Left lung (tissue), 14 donors: ENCODE measurements at places on chromosomes 1 and 21. TPM values are rescaled to one million over a fixed set of nuclear protein-coding genes. Genes with fewer than 3 reads are reported as not detected.
A peak's percentile ranks its signal among the peaks of the same experiment; 100 is the strongest.

The ACTA1 gene
- total RNA-seq: 0.52 TPM

DNA sequence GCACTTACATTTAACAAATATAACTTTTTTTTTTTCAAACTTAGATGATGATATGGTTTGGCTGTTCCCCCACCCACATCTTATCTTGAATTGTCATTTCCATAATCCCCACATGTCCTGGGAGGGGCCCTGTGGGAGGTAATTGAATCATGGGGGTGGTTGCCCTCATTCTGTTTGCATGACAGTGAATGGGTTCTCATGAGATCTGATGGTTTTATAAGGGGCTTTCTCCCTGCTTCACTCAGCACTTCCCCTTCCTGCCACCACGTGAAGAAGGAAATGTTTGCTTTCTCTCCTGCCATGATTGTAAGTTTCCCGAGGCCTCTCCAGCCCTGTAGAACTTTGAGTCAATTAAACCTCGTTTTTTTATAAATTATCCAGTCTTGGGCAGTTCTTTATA is 432.6 kb downstream of the AMY1C start:
- DNase-seq: no peak

The KRTAP10-11 gene
- total RNA-seq: not detected

The MTMR11 gene
- 18.0 TPM for total RNA-seq

The COL6A1 gene
- 272 TPM for total RNA-seq

DNA sequence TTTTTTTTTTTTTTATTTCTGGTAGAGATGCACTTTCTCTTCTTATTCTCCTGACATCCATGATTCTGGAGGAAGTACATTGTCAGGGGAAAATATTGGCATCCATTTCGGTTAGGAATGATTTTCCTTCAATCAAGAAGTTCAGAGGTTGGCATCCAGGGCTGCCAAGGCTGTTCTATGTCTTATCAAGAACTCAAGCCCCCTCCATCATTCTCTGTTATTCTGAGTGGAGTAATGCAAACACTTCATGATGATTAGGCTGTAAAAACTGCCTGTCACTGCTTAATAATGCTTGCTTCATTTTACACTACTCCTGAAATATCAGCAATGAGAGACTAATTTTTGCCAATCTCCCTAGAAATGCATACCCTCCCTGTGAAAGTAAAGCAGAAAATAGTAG is 417.1 kb upstream of the NFIA start:
- DNase-seq: peak; percentile 13

DNA sequence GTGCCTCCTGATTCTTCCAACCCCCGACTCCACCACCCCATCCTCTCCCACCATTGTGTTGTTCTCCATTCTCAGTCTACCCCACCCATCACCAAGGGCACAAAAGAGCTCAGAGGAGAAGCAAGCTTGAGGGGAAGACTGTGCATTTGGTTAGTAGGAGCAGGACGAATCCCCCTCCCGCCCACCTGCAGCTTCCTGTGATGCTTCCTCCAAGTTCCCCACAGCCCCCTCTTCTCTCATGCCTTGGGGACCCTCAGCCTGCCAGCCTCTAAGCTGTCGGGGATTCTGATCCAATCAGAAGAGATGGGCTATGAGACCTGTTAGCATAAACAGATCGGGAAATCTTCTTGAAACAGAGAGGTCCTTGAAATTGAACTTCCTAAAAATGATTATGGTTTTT is 22.2 kb upstream of the CAPZB start:
- no peak for DNase-seq

GRCh38 chr1:77744576-77744975 is 15.1 kb downstream of the USP33 start:
- no peak for DNase-seq

GRCh38 chr1:185646202-185646683 is 87.9 kb upstream of the HMCN1 start:
- DNase-seq: no peak

DNA sequence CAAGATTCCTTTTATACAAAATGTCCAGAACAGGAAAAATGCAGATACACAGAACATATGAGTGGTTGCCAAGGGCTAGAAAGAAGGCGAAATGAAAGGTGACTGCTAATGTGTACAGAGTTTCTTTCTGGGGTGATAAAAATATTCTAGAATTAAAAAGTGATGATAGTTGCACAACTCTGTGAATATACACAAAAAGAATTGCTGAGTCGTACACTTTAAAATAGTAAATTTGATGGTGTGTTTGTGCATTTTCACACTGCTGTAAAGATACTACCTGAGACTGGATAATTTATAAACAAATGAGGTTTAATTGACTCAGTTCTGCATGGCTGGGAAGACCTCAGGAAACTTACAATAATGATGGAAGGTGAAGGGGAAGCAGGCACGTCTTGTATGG is 23.9 kb downstream of the KLHDC7A start:
- DNase-seq: no peak

- DNase-seq: no peak
These were observed 19.1 kb upstream of the KIAA0040 start for GRCh38 chr1:175211656-175212055.

DNA sequence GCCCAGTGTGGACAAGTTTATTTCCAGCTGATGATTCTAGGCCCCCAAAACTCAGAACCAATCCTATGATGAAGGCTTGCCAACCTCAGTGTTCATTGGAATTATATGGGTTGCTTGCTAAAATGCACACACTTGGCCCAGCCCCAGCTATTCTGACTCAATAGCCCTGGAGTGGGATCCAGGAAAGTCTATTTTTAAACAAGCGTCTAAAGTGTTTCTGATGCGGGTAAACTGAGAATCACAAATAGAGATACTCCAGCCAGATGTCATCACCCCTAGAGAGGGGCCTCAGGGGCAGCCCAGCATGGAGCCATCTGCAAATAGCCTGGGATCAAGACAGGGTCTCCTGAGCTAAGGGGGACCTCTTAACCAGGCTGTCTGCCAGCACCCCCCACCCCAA is 46.0 kb downstream of the PKP1 start:
- peak; percentile 58 for DNase-seq

- DNase-seq: no peak
These were observed 56.5 kb upstream of the BCAR3 start for GRCh38 chr1:93738075-93738622.

GRCh38 chr1:187451238-187451637 is 622.5 kb downstream of the PLA2G4A start:
- DNase-seq: no peak

DNA sequence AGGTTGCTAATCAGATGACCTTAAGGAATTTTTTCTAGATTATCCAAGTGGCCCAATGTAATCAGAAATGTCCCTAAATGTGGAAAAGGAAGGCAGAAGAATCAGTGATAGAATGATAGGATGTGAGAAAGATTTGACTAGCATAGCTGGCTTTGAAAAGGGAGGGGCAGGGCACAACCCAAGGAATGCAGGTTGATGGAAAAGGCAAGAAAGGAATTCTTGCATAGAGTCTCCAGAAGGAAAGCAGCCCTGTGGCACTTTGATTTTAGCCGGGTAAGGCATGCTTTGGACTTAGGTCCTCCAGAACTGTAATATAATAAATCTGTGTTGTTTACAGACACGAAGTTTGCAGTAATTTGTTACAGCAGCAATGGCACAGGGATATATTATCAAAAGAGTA is 375.7 kb upstream of the B3GALT2 start:
- DNase-seq: no peak

The TMPRSS3 gene
- 4.8 TPM for total RNA-seq

The DDAH1 gene
- 121 TPM for total RNA-seq

The PTGS2 gene
- 21.6 TPM for total RNA-seq

DNA sequence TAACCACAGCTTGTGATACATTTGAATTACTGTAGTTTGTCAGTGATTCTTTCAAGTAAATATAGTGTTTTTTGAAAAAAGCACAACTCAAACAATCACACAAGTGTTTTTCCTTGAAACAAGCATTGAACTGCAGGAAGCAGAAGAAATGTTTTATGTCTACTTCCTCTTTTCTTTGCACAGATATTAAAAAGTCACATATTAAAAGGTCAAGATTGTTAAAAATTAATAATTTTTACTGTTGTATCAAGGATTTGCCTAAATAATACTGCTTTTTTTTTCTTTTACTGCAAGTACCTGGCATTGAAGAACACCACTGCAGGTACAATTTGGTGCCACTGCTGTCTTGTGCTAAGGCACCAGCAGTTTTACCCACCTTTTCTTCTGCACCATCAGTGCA is 214.2 kb upstream of the C1orf105 start:
- no peak for DNase-seq

The HOOK1 gene
- 12.4 TPM for total RNA-seq

The MXRA8 gene
- 78.3 TPM for total RNA-seq

DNA sequence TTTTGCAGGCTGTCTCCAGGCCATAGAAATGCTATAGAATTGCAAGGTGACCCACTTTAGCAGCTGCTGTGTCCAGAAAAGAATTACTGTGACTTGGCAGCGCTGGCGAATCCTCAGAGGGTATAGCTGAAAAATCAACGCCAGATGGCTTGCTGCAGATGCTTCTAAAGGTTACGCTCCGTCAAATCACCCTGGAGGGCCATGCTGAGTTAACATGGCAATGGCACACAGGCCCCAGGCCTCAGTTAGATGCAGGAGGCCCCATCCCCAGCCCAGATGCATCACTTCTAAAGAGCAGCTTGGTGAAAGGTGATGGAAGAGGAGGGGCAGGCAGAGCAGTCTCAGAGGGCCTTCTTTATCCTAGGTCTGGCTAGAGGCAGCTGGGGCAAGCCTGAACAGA is 18.0 kb downstream of the KIAA1614 start:
- DNase-seq: no peak

- DNase-seq: no peak
These were observed 46.7 kb downstream of the GALNT2 start for GRCh38 chr1:230113593-230114236.

DNA sequence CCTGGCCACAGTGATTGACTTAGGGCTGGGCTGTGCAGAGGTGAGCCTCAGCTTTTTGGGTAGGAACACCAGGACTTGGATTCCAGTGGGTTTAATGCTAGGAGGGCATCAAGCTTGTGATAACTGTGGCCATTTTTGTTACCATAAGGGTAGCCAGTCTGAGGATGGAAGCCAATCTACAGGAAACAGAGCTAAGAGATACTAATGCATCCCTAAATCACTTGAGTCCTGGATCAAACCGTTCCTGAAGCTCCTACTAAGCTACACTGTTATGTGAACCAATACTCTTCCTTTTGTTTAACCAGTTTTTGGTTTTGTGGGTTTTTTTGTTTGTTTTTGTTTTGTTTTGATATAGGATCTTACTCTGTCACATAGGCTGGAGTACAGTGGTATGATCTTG is 12.2 kb downstream of the KIAA2013 start:
- no peak for DNase-seq

DNA sequence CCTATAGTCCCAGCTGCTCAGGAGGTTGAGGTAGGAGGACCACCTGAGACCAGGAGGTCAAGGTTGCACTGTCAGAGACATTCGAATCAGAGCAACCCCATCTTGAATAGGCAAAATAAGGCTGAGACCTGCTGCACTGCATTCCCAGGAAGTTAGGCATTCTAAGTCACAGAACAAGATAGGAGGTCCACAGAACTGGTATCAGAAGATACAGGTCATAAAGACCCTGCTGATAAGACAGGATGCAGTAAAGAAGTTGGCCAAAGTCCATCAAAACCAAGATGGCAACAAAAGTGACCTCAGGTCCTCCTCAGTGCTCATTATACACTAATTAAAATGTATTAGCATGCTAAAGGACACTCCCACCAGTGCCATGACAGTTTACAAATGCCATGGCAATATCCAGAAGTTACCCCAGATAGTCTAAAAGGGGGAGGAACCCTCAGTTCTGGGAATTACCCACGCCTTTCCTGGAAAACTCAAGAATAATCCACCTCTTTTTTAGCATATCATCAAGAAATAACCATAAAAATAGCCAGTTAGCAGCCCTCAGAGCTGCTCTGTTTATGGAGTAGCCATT is 65.2 kb upstream of the KLHDC7A start:
- DNase-seq: no peak

The INAVA gene
- 5.5 TPM for total RNA-seq
